ENCODE measurements at places on chromosomes 6 and 20.

DNA sequence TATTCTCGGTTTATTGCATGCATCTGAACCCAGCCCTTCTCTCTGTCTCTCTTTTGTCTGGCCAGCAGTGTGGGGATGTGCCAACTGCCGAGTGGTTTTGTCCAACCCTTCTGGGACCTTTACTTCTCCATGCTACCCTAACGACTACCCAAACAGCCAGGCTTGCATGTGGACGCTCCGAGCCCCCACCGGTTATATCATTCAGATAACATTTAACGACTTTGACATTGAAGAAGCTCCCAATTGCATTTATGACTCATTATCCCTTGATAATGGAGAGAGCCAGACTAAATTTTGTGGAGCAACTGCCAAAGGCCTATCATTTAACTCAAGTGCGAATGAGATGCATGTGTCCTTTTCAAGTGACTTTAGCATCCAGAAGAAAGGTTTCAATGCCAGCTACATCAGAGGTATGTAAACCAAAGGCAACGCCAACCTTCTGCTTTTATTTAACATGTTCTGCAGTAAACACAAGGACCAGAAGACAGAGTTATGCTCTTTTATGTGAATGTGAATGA lies 65.8 kb downstream of the ADGRG6 start:
- DNase-seq = peak; percentile 92

DNA sequence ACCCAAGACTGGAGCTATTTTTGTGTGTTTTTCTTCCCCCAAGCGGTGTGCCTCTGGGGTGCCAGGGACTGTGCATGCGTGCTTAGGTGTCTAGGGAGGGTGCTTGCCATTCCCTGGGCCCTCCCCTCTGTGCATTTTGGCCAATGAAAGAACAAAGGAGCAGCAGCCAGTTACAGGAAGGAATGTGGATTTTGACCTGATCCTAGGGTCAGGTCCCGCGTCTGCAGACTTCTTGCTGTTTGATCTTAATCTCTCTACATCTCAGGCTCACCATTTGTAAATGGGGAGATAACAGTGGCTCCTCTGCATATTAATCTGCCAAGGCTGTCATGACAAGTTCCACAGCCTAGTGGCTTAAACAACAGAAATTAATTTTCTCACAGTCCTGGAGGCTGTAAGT lies 699.1 kb downstream of the QKI start:
- DNase-seq = peak; percentile 39

DNA sequence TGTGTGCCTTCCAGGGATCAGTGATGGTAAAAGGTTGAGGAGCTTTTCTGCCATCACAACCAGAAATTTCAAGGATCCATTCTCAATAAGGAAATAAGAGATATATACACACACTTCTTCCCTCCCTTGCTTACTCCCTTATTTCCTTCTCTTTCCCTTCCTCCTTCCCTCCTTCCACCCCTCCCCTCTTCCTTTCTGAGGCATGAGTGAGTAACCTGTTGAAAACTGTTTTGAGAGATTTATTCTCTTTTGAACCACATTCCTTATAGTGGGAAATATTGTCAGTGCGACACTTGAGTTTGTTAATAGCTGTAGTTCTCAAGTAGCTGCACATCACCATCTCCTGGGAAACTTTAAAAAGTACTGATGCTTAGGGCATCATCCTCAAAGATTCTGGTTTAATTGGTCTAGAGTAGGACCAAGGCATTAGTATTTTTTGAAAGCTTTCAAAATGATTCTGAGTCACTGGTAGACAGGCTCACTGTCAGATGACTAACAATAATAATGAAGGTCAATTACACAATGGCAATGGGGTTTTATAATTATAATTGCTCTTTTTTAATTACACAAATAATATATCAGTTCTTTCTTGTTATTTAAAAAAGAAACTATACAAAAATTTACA lies 109.9 kb downstream of the POPDC3 start:
- no peak for DNase-seq

- DNase-seq = no peak
Measured at GRCh38 chr20:48064929-48065328, 279.6 kb upstream of the SULF2 start.

DNA sequence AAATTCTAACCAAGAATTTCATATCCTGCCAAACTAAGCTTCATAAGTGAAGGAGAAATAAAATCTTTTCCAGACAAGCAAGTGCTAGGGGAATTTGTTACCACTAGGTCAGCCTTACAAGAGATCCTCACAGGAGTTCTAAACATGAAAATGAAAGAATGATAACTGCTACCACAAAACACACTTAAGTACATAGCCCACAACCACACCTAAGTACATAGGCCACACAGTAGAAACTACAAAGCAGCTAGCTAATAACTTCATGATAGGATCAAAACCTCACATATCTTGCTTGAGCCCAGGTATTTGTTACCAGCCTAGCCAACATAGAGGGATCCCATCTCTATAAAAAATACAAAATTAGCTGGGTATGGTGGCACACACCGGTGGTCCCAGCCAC lies 50.4 kb downstream of the IRAK1BP1 start:
- no peak for DNase-seq

DNA sequence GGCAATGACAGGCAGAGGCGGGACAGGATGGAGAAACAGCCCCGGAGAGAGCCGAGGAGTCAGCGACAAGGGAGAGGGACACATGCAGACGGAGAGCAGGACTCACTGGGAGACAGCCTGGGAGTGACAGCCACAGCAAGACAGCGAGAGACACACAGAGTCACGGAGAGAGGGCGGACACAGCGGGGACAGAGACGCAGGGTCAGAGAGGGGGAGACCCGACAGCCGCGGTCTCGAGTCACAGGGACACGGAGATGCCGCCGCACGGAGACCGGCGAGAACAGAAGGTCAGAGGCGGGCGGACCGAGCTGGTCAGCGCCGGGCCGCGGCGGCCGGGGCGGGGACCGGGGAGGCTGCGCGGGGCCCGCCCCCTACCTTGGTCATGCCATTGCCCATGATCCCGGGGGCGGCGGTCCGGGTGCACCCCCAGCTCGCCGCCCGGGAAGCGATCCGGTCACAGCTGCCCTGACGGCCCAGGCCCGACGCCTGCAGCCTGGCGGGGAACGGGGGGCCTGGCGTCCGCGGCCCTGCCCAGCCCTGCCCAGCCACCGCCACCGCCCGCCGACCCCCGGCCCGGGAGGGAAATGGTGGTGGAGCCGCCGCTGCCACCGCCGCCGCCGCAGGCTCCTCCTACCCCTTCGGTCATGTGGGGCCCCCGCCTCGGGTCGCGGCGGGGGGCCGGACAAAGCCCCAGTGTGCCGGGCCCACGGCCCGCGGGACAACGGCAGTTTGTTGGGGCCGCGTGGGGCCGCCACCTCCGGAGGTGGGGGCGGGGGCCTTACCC lies at the start of the genes DUSP15 and TTLL9:
TSS of gene DUSP15 (minus strand) at position 586 of the 784 bp plus-strand sequence. CDS start at position 396, 190 bp downstream.
TSS of gene TTLL9 (plus strand) at position 693 of the 784 bp plus-strand sequence. CDS start 493 bp downstream, outside the sequence.
- no peak for DNase-seq
